ENCODE measurements at places on chromosomes 6 and 20. TPM values are rescaled to one million over a fixed set of nuclear protein-coding genes. Genes with fewer than 3 reads are reported as not detected.

Gene DUSP15
- not detected for polyA plus RNA-seq

- DNase-seq: no peak
These were observed 105.8 kb upstream of the ADGRF1 start for GRCh38 chr6:47147836-47148344.

Gene IBTK
- polyA plus RNA-seq: 20.3 TPM

DNA sequence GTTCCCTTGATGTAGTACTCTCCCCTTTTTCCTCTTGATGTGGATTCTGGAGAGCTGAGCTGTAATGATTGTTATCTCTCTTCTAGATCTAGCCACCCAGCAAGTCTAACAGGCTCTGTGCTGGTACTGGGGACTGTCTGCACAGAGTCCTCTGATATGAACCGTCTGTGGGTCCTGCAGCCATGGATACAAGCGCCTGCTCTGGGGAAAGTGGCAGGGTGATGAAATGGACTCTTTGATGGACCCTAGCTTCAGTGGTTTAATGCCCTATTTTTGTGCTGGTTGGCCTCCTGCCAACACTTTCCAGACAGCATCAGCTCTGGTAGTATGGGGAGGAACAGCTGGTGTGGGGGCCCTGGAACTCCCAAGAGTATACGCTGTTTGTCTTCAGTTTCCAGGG lies 216.3 kb downstream of the ADGRG6 start:
- no peak for DNase-seq

DNA sequence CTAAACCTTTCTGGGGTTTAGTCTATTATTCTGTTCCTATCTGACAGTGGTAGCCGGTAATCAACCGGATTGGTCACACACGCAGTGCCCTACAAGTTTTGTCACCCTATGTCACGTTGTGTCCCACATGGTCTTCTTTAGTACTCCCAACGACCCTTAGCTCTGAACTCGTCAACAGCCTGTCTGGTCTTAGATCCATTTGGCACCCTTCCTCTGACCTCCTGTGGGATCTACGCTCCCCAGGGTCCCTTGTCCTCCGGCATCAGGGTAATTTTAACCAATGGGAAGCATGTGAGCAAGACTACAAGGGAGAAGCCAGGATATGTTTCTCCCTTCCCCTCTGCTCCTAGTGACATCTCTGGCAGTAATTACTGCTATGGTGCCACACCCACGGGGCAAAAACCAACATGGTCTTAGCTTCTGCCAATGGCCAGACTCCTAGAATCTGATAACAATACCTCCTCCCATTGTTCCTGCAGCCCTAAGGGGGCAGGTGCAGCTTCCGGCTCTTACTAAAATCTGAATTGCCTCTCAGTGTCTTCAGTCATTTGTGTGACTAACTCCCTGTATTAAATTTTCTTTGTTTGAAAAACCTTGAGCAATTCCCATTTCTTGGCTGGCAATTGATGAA lies 56.6 kb downstream of the MAFB start:
- DNase-seq: no peak

DNA sequence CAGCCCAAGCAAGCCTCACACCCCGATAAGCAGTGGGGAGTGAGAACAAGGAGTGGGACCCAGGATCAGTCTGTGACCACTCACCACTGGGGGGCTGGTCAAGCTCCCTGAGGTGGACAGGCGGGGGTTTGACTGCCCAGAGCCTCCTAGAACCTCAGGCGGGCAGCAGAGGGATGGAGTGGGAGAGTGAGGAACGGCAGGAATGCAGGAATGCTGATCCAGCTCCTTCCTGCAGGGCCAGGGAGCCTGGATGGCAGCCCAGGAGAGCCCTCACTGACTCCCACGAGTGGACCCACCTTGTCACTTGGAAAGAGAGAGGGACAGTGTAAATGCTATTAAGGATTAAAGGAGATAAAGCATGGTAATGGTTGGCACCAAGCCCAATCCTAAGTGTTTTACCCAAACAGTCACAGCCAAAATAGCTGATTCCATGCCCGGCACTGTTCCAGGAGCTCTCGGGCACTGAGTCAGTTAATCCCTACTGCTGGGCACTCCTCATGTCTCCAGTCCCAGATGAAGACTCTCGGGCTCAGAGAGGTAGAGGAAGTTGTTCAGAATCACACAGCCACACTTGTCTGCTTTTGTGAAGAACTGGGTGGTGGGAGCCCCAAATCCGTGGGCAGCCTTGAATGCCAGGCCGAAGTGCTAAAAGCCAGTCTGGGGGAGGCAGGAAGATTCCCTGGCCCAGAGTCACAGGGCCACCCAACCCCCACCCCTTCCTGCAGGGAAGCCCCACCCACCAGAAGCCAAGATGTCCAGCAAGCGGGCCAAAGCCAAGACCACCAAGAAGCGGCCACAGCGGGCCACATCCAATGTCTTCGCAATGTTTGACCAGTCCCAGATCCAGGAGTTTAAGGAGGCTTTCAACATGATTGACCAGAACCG lies 3.1 kb downstream of the MYL9 start:
- DNase-seq: no peak

DNA sequence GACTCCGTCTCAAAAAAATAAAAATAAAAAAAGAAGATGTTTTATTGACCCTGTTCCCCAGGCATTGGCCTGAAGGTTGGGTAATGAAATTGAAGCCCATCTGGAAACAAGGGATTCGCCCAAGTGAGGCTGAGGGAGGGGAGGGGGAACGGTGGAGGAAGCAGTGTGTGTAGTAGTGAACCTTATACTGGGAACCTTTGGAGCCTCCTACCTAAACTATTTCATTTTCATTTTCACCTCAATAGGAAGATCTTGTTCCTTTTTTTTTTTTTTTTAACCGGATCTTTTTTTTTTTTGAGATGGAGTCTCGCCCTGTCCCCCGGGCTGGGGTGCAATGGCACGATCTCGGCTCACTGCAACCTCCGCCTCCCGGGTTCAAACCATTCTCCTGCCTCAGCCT lies 13.2 kb upstream of the ZBTB22 start:
- no peak for DNase-seq

- DNase-seq: no peak
These were observed 63.0 kb downstream of the SNX5 start for GRCh38 chr20:17905544-17905943.

DNA sequence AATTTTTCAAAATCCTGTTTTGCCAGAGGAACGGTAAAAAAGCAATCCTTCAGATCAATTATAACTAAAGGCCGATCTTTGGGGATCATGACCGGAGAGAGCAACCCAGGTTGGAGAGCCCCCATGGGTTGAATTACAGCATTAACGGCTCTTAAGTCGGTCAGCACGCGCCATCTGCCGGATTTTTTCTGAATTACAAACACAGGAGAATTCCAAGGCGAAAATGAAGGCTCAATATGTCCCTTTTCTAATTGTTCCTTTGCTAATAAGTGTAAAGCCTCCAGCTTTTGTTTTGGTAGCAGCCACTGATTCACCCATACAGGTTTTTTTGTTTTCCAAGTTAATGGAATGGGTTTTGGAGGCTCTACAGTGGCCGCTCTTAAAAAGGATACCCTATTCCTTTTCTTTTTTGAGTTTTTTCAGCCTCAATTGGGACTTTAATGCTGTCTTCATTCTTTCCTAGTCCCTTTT lies 16.9 kb upstream of the PTCRA start:
- peak; percentile 64 for DNase-seq

Gene PRND
- polyA plus RNA-seq: 0.05 TPM

- no peak for DNase-seq
These were observed 193.5 kb downstream of the ARID1B start for GRCh38 chr6:156970595-156971112.

Gene LST1
- 49.6 TPM for polyA plus RNA-seq

Gene OR2H1
- polyA plus RNA-seq: not detected

- no peak for DNase-seq
These were observed 153.2 kb upstream of the TAB2 start for GRCh38 chr6:149164199-149164750.

Data from CD8-positive, alpha-beta memory T cell (primary cell).